Anterior cingulate cortex (tissue), 58 donors: ENCODE measurements at places on chromosomes 6 and 20.

DNA sequence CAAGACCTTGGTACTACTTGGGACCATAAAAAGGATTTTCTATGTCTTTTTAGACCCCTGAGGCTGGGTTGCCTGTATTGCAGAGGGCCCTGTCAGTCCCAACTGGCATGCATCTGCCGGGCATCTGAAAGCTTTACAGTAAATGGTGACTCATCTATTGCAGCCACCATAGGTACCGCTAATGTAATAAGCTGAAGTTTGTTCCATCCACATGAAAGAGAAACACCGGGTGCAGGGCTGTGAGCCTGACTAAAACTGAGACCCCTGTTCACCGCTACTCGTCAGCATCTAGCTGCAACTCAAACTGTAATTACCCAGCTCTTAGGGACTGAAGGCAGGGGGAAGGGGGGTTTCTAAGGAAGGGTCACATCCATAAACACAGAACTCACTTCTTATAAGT lies 49.5 kb downstream of the TRERF1 start:
- DNase-seq, result no peak

DNA sequence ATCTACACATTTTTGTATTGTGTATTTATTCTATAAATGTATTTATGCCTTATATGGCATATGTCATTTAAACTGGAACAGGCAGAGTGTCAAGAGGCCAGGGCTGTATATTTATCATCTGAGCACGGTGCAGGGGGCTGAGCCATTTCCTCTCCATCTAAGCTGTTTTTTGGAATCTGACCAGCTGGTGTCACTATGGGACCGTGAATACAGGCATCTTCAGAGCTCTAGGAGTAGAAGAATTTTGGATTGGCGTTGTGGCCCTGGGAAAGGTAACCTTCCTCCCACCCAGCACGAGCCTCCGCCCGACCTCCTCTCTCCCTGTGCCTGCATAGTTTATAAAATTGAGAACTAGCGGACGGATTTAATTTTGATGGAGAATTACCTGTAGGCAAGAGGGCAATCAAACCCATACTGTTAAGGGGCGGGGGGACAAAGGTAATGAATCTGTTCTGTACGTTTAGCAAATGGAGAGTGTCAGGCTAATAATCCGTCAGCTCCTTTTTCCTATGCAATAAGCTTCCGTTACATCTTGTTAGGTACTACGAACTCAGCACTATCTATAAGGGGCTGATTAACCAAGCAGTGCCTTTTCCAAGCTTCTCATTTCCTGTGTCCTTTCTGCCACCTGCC lies 29.0 kb upstream of the EEF1E1 start:
- DNase-seq, result peak; percentile 14

DNA sequence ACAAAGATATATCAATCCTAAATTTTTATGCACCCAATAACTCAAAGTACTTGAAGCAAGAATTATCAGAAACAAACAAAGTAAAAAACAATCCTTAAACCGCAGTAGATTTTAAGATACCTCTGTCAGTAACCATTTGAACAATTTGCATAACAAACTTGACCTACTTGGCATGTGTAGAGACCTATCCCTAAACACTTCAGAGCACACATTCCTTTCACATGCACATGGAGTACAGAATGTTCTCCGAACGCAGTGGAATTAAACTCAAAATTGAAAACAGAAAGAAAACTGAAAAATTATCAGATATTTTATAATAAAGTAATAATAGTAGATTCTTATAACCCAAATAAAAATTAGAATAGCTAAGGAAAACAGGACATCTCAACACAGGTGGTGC lies 162.6 kb upstream of the THBS2 start:
- DNase-seq, result no peak

GRCh38 chr6:85455471-85456026 lies 5.7 kb downstream of the NT5E start:
- no peak for DNase-seq

DNA sequence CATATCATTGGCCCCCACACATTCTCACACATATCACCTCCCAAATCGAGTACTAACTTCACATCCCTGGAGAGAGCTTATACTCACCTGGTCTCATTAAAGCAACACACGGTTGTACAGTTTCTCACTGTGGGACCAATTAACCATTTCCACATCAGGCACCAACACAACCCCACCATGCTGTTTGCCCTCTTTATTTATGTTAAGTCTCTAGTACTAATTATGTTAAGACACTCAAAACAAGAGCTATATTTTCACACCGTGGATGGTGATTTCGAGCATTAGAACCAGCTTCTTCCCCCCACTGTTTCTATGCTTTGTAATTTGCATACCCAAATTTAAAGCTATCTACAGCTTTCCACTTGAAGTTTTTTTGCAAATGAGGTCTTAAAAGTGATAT lies 6.3 kb downstream of the SCML4 start:
- no peak for DNase-seq

DNA sequence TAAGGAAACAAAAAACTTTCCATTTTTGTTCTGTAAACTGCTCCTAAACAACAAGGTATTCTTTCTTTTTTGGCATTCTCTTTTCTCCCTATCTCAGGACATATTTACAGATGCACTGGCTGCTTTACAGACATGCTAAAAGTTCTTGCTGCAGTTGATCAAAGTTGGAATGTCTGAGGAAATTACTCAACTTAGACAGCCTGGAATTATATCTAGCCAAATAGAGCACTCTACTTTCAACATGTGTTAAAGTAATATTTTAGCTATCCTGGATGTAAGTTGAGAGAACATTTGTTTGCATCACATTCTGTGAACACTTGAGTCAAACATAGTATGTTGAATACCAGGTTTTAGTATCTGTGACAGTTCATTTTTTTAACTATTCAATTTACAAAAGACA lies 24.8 kb downstream of the TASP1 start:
- no peak for DNase-seq

DNA sequence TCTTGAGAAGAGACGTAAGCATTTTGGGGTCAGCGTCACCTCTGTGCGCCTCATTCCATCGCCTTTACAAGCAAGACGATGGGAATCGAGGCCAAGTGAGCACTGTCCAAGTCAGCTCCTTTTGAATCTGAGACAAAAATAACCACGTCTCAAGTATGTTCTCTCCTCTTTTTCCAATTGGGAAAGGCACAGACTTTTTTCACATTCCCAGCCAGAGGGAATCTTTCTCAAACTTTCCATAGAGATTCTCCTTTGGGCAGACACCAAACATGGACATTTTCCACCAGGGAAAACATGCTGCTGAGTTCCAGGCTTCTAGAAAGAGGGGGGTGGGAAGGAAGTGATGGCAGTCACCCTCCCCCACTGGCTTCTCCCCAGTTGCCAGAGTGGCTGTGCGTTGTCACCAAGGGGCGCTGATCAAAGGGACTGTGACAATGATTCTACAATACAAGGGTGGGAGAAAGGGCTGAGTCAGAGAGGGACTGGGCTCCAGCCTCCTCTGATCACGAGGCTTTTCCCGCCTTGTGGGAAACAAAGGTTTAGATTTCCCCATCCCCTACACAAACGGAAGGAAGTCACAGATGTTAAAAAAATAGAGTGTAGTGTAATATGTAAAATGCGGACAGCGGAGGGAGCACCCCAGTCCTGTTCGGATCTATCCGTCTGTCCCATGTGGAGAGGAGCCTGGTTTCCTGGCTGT lies 281.9 kb upstream of the RNF24 start:
- DNase-seq, result no peak

DNA sequence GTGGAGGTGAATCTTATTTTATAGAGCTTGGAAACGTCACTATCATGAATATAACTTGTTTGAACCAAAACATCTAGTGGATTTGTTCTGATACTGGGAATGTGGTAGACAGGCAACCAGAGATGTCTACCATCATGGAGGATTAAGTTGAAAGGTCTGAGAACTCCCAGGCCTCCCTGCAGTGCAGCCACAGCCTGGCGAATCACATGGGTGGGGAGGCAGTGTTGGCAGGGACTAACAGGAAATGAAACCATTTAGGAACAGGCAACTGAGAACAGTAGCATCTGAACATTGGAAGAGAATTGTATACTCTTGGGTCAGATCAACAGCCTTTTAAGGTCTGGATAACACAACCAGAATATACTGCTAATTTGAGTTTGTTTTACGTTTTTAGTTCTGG lies 22.3 kb upstream of the CEP162 start:
- no peak for DNase-seq

- peak; percentile 46 for DNase-seq
Measured at GRCh38 chr6:166942393-166943168, 13.8 kb downstream of the RNASET2 start.

GRCh38 chr20:3890398-3890751 lies 1.2 kb downstream of the PANK2 start:
- no peak for DNase-seq

- DNase-seq, result no peak
Measured at GRCh38 chr6:170238741-170239565, 51.9 kb downstream of the DLL1 start.

DNA sequence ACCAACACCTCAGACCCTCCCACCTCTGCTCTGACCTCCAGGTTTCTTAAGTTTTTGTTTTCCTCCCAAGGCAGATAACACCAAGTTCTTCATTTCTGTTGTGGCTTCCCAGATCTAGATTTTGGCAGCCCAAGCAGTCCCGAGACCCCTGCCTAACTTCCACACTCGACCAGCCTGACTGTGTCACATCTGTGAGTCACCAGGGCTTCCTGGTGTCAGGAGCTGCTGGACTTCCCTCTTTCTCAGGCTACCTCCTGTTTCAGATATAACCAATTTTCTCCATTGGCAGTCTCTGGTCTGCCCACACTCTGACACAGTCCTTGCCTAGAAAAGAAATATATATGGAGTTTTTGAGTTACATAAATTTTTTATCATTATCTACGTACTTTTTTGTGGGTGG lies 46.1 kb upstream of the CCN6 start:
- no peak for DNase-seq

- DNase-seq, result no peak
Measured at GRCh38 chr6:25874822-25875562, 949 bp upstream of the SLC17A3 start.

DNA sequence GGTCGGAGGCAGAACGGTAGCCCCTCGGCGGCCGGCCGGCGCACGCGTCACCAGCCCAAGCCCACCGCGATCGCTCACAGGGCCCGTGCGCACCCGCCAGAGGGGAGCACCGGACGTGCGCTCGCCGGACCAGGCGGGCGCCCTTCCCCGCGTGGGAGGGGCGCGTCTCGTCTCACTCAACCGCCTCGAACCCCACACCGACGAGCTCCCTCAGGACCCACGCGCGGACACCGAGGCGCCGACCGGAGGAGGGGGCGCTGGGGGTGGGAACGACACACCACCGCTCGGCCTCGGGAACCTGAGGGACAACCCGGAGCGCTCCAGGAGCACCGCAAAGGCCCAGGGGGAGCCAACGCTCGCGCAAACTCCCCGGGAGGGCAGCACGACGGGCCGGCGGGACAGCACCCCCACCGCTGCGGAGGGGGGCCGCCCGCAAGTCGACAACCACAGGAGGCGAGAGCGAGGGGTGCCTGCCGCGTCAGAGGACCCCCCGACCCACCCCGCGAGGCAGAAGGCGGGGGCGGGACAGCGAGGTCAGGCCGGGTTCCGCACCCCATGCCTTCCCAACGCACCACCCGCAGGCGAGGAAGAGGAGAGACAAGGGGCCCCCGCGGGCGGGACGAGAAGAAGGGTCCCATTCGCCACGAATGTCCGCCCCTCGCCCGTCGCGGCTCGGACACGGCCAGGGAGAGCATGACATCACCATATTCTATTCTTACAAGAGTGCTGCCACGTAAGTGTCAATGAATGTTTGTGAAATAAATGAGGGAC lies 512.7 kb upstream of the ZNF337 start:
- DNase-seq, result no peak

- DNase-seq, result no peak
Measured at GRCh38 chr6:5115168-5115567, 30.0 kb downstream of the PPP1R3G start.

- no peak for DNase-seq
Measured at GRCh38 chr6:51299621-51300380, 481.1 kb downstream of the TFAP2B start.

- DNase-seq, result no peak
Measured at GRCh38 chr6:66499851-66500250, 792.8 kb upstream of the EYS start.

DNA sequence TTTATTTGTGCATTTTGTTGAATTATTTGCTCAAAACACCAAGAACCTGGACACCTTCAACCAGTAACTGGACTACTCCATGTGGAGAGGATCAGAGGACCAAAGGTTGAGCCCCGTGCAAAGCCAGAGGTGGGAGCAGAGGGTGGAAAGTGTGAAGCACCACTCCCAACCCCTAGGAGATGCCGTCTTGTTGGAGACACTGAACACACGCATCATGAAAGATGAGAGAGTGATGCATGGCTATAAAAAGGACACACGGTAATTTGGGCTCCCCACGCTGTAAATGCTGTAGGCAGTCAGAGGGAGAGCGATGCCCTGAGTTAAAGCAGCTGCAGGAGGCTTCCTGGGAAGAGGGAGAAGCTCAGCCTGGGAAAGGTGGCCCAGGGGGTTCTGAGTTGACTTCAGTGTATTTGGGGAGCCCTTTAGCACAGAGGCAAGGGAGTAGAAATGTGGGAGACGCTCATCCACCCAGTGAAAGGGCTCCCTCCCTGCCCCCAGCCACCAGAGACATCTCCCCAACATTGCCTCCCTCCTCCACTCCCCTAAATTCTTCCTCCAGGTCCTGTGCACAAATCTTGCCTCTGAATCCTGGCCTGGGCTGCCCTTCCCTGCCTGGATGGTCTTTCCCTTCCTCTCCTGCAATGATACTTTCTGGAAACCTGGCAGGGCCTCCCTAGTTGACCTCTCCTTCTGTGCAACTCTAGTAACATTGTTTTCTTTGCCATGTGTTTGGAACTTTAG lies 55.8 kb upstream of the IYD start:
- DNase-seq, result no peak

GRCh38 chr20:19376451-19377229 lies 164.2 kb downstream of the SLC24A3 start:
- DNase-seq, result peak; percentile 27

- DNase-seq, result no peak
Measured at GRCh38 chr6:48743738-48744137, 632.7 kb upstream of the PTCHD4 start.

- no peak for DNase-seq
Measured at GRCh38 chr6:107753778-107754177, 70.3 kb downstream of the SCML4 start.

DNA sequence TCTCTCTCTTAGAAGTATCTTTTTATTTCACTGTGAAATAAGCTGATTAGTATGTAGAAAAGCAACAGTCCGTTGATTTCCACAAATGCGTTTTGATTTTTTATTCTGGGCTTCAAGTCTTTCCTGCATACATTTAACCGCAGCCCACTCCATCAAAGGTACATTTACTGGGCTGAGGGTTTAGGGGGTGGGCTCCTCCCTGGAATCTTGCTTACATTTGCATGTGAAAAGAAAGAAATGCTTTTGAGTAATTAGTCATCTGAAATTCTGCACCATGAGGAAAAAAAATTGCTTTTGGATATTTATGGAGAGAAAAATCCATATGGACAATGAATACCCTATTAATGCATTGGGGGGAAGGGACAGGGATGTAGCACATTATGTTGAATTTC lies 178.3 kb upstream of the MCHR2 start:
- DNase-seq, result no peak

- no peak for DNase-seq
Measured at GRCh38 chr6:106102967-106103727, 17.0 kb downstream of the PRDM1 start.

- DNase-seq, result no peak
Measured at GRCh38 chr20:63234693-63235398, 859 bp upstream of the BIRC7 start.
